Smooth muscle cell of bladder (primary cell): ENCODE measurements at places on chromosomes 5 and 9. TPM values are rescaled to one million over a fixed set of nuclear protein-coding genes. Genes with fewer than 3 reads are reported as not detected.

FGF18 gene
- not detected in 2 replicates for total RNA-seq

QRFP gene
- not detected in 2 replicates for total RNA-seq

SPINK5 gene
- under 0.01 TPM in 1 of 2 replicates, not detected in the other for total RNA-seq

JAKMIP2 gene
- under 0.01 and 0.57 TPM in 2 replicates for total RNA-seq

SLC36A2 gene
- total RNA-seq, result not detected in 2 replicates

TSLP gene
- total RNA-seq, result 3.4 and 3.8 TPM in 2 replicates

DELE1 gene
- total RNA-seq, result 32.4 and 32.7 TPM in 2 replicates

MACROH2A1 gene
- 118 and 162 TPM in 2 replicates for total RNA-seq

MOB3B gene
- 0.14 and 0.18 TPM in 2 replicates for total RNA-seq

PAPPA gene
- 137 and 209 TPM in 2 replicates for total RNA-seq

ZNF618 gene
- total RNA-seq, result 5.4 and 7.5 TPM in 2 replicates

OTP gene
- total RNA-seq, result not detected in 2 replicates

MSX2 gene
- total RNA-seq, result 1.1 and 4.0 TPM in 2 replicates

ZFAND5 gene
- total RNA-seq, result 114 and 119 TPM in 2 replicates

LECT2 gene
- total RNA-seq, result not detected in 2 replicates

SPATA31C1 gene
- total RNA-seq, result not detected in 2 replicates

CCL27 gene
- not detected in 2 replicates for total RNA-seq

GABRP gene
- total RNA-seq, result not detected in 2 replicates

FST gene
- 68.3 and 70.4 TPM in 2 replicates for total RNA-seq

RGMB gene
- 17.9 and 30.3 TPM in 2 replicates for total RNA-seq

SEC24A gene
- total RNA-seq, result 16.9 and 21.0 TPM in 2 replicates

LEAP2 gene
- total RNA-seq, result 0.14 and 0.37 TPM in 2 replicates

PCDHB3 gene
- 0.55 and 0.57 TPM in 2 replicates for total RNA-seq
